ENCODE measurements at places on chromosomes 4 and X. TPM values are rescaled to one million over a fixed set of nuclear protein-coding genes. Genes with fewer than 3 reads are reported as not detected.

The CT83 gene
- polyA plus RNA-seq, result not detected

The DHX15 gene
- 50.7 TPM for polyA plus RNA-seq

GRCh38 chr4:109658871-109659410 is 44.3 kb downstream of the CASP6 start:
- H3K36me3 ChIP-seq, result peaks cover 30% of the 10 kb centered on the region
- H3K4me1 ChIP-seq, result peaks cover 4% of the 10 kb centered on the region
- no peak overlapping the region for H3K4me3 ChIP-seq
- H3K27ac ChIP-seq, result no peak overlapping the region

- no peak overlapping the region for H3K27ac ChIP-seq
- no peaks in the 10 kb centered on the region for H3K27me3 ChIP-seq
- no peaks in the 10 kb centered on the region for H3K4me1 ChIP-seq
- no peak overlapping the region for H3K4me3 ChIP-seq
- DNase-seq, result no peak
Observed at GRCh38 chrX:10648614-10649013, 28.2 kb upstream of the MID1 start.

GRCh38 chr4:139912445-139912844 is 241.5 kb downstream of the MAML3 start:
- no peaks in the 10 kb centered on the region for H3K4me1 ChIP-seq
- no peak overlapping the region for H3K27ac ChIP-seq
- H3K36me3 ChIP-seq, result no peaks in the 10 kb centered on the region
- no peak for DNase-seq
- H3K27me3 ChIP-seq, result peaks cover 7% of the 10 kb centered on the region

DNA sequence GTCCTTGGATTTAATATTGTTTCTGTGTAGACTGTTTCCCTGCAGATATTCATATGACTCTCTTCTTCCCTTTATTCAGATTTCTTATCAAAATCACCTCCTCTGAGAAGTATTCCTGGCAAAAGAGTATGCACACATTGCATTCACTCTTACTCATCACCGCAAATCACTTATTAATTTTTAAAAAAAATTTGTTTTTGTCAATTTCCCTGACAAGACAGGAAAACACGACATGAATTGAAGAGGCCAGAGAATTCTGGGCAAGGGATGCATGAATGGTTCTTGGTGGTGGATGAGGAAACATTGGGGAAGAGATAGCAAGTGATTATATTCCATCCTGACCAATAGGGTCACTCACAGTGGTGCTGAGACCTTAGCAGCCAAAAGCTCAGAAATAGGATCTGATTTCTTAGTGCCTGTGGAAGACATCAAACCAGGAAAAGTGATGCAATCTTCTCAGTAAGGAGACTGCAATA is 522.5 kb upstream of the AGA start:
- H3K36me3 ChIP-seq, result no peaks in the 10 kb centered on the region
- H3K4me1 ChIP-seq, result no peaks in the 10 kb centered on the region
- H3K27ac ChIP-seq, result no peak overlapping the region
- DNase-seq, result no peak

The PHOX2B gene
- polyA plus RNA-seq, result not detected

Measured in CD4-positive, CD25-positive, alpha-beta regulatory T cell (primary cell).